Diencephalon (tissue), 1 donor: ENCODE measurements at places on chromosomes 2 and 18. TPM values are rescaled to one million over a fixed set of nuclear protein-coding genes. Genes with fewer than 3 reads are reported as not detected.

Gene PPP1R1C
- total RNA-seq: 3.9 TPM

Gene SP140
- total RNA-seq: 2.1 TPM

Gene TUBA4B
- 1.2 TPM for total RNA-seq

Gene NEB
- total RNA-seq: 3.2 TPM

Gene SH2D6
- 0.23 TPM for total RNA-seq

Gene DTNB
- 32.8 TPM for total RNA-seq

Gene HDHD2
- 44.5 TPM for total RNA-seq

Gene ATRAID
- 57.7 TPM for total RNA-seq

Gene UGT1A3
- not detected for total RNA-seq

Gene RUFY4
- 0.23 TPM for total RNA-seq

Gene SERPINB12
- not detected for total RNA-seq

Gene C2orf80
- 38.1 TPM for total RNA-seq

Gene LGALSL
- 48.9 TPM for total RNA-seq
